ENCODE measurements at places on chromosomes 7 and 10.

DNA sequence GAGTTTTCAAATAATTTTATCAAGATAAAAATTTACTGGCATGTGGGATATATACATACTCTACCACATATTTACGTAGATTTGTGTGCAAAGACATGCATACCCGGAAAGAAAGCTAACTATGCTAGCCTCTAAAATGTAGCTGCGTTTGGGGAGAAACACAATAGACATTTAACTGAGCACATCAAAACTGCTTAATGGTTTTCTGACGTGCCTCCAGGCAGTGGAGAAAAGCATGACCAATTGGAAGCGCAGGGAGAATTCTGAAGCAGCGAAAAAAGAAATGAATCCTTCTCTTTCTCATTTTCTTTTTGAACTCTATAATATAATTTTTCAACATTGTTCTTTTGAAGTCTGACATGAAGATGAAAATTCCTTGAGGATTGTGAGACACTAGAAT lies 60.3 kb upstream of the LYZL1 start:
- DNase-seq = no peak

- no peak for DNase-seq
Observed at GRCh38 chr10:22253580-22253882, 35.7 kb upstream of the EBLN1 start.

DNA sequence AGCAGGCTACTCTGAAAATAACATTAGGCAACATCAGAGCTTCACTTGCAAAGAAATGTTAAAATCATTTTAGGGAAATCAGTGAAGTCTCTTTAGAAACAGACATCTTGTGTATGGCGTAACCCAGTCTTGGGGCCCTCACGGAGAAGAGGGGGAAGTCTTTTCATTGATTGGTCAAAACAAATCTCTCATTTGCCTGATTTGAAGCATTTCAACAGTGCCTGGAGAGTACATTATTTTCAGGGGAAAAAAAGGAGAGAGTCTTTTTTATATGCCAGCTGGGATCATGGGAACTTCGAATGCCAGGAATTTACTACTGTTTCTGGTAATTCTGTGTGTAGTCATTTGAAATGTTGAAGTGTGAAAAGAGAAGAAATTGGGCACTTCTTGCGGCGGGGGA lies 471.4 kb downstream of the PLXDC2 start:
- no peak for DNase-seq

GRCh38 chr10:2964632-2965296 lies 102.6 kb upstream of the PFKP start:
- DNase-seq = no peak

DNA sequence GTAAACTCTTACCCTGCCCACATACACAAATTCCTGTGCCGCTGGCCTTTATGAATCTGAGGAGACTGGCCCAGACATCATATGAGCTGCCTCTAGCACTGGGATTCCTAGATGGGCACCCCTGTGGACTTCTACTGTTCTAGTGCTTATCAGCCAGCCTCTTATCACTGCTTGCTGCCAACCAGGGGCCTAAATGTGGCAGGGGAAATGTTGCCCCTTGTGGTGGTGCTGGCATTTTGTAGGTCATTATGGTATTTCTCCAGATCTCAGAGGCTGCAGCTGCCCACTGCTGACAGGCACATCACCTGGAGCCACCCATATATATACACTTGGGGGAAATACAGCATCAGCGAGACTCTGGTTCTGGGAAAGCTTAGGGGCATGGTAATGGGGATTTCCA lies 5.4 kb downstream of the SFR1 start:
- DNase-seq = peak; percentile 29

DNA sequence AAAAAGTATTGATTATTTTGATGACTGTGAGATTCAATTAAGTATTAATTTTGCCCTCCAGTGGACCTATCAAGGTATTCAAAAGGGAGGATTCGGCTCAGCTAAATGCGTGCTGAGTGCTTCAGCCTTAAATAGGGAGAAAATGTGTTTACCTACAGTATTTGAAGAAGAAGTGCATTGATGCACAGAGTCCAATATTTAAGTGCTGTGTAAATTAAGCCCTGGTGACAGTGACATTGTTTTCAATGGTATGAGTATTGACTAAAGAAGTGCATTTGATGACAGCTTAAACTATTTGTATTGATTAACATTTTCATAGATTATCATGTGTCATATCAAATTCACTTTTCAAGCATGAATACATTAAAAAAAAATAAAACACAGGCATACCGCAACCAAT lies 106.6 kb downstream of the POU6F2 start:
- DNase-seq = no peak

DNA sequence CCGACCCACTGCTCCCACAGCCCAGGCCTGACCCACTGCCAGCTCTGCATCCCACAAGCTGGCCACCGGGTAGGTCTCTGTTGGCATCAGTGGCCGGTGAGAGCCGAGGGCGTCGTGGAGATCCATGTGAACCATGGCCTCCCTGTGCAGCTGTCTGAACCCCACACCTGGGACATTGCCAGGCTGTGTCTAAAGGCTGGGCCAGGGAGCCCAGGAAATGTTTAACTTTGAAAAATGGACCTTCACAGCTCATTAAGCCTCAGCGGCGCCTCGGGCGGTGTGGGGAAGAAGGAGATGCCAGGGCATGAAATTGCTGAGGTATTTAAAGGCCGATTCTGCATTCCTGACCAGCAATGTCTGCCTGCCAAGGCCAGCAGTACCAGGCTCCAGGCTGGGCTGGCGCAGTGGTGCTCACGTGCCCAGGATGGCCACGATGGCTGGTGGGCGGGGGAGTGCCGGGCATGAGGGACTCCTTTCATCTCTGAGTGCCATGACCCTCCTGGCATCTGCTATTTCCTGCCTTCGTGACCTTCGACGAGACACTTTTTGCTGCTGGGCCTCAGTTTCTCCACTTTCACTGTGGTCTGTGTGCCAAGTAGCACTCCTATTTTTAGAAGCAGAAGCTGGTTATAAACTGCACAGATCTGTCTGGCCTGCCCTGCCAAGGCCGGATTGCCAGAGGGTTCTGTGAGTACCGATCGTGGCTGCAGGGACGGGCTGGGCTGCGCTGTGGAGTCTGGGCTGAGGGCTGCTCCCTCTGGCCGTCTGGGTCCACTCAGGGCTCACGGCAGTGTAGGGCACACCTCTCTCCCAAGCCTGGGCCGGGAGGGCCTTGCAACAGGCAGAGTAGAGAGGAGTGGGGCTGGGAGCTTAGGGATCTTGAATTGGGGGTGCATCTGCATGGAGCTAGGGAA lies 21.8 kb downstream of the ELFN1 start:
- no peak for DNase-seq

DNA sequence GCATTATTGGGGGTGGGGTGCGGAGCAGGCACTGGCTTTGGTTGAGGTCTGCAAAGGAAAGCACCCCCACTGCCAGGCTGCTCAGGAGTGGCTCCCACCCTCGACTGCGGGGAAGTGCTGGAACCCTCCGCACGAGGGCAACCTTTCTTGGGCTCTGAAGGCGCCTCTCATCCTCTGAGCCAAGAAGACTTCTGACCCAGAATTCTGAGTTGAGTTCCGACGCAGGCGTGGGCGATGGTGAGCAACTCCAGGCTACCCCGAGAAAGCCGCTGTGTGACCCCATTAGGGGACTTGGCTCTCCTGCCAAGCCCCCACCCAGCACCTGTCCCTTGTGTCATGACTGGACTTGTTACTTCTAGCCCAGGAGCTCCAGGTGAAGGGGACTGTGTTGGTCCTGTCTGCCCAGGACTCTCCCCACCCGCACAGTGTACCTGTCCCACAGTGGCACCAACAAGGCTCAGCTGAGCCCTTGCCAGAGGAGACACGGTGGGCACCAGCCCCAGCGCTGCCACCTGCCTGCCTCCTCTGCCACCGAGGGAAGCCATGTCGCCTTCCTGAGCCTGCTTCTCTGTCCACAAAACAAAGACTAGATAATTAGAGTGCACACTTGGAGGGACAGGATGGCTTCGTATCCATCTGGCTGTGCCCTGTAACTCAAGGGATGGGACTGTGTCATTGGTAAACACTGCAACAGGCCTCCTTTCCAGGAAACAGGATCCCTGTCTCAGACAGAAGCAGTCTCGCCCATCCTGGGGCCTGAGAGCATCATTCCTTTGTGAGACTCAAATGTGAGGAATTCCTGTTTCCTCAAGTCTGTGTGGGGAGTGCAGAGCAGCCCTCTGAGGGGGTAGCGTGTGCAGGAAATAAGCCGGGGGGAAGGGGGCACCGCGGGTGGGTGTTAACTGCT lies 128.8 kb downstream of the LHPP start:
- DNase-seq = no peak

GRCh38 chr7:48067475-48067874 lies 21.6 kb upstream of the UPP1 start:
- DNase-seq = no peak

- DNase-seq = no peak
Observed at GRCh38 chr7:16084875-16085274, 336.5 kb downstream of the CRPPA start.

DNA sequence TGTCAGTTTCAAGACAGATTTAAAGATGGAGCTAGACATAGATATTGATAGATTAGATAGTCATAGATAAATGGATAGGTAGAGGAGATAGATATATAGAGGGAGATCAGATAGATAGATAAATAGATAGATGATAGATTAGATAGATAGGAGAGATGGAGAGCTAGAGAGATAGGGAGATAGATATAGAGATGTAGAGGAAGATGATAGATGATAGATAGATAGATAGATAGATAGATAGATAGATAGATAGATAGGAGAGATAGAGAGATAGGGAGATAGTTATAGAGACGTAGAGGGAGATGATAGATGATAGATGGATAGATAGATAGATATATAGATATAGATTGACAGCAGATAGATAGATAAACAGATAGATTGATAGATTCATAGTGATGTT lies 1038.8 kb upstream of the AUTS2 start:
- no peak for DNase-seq

DNA sequence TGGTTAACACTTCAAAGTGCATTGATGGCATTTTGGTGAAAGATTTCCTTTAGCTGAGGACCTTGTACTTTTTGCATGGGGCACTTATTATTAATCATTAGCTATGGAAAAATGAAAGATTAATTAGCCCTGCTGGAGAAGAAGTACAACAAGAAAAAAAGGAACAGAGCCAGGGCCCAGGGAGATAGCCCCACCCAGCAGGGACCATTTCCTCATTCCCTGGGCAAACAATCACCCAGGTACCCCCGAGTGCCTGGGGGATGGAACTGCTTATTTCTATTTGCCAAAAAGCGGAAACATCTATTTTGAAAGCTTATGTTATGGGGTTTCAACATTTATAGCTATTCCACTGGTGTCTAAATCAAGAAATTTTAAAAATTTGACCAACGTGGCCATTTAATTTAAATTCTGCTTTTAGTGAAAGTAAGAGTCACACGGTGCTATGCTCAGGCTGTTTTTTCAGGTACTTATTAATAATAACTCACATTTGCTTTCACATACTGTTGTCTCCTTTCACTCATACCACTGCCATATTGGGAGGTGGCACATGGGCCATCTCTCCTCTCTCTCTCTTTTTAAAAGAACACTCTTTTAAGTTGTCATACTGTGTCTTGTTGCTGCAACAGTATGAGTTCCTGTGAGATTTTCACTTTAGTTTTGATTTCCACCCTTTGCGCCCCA lies 143.6 kb upstream of the KIF5B start:
- DNase-seq = peak; percentile 78

DNA sequence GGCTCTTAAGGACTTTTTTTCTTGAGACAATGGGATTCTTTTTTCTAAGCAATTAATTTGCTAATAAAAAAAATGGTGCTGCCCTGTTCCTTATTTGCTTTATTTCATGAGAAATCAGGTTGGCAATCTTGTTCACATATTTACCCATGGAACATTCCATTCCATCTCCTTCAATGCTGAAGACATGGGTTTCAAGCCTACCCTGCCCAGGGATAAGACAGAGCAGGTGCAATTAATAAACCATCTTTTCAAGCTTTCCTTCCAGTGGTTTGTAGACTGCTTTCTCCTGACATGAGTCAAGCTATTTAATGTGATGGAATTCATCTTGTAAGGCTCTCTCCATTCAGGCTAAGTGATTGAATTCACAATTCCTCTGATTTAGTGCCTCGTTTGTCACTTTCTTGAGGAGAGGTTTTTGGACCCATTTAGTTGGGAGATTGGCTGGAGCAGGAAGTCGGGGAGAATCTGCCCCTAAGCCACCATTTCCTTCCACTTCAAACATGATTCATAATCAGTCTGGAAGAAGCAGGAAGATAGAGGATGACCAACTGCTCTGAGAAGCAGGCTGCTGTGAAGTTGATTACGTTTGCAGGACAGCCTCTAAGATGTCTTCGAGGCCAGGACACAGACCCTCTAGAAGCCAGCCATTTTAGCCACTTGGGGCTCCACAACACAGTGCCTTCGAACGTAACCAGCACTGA lies 552.4 kb upstream of the GALNT17 start:
- DNase-seq = no peak

DNA sequence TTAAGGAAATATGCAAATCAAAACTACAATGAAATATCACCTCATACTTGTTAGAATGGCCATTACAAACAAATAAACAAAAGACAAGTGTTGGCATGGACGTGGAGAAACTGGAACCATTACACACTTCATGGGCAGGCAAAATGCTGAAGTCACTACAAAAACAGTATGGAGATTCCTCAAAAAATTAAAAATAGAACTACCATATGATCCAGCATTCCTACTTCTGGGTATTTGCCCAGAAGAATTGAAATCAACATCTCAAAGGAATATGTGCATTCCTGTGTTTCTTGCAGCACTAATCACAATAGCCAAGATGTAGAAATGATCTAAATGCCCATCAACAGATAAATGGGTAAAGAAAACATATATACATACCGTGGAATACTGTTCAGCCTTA lies 83.6 kb downstream of the NRCAM start:
- DNase-seq = no peak

GRCh38 chr10:118799777-118800176 lies 45.0 kb upstream of the CACUL1 start:
- no peak for DNase-seq

DNA sequence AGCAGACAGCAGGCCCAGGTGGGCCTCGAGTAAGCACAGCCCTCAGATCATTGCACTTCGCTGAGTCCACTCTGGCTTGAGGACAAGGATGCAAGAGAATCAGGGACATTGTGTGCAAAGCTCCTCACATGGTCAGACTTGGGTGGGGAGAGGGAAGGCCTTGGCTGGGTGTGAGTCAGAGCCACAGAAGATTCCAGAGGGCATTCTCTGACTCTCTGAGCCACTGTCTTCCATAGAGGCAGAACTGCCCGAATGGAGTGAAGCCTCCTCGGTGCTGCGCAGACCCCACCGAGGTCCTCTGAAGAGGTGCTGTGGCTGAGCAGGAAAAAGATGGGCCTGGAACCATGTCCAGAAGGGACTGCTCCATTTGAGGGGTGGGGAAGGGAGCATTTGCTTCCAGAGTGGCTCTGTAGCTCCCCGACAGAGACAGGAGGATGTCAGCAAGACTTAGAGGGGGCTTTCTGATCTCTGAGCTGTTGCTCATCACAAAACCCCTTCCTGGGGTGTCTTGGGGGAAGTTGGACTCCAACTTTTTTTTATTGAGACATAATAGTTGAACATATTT lies 120.8 kb downstream of the PTPN20 start:
- DNase-seq = no peak

- no peak for DNase-seq
Observed at GRCh38 chr7:28077616-28078015, 103.0 kb downstream of the JAZF1 start.

- no peak for DNase-seq
Observed at GRCh38 chr7:90857603-90858002, 261.5 kb downstream of the CDK14 start.

Data from Calu3 (cell line).